ENCODE measurements at places on chromosomes 16 and 17.

DNA sequence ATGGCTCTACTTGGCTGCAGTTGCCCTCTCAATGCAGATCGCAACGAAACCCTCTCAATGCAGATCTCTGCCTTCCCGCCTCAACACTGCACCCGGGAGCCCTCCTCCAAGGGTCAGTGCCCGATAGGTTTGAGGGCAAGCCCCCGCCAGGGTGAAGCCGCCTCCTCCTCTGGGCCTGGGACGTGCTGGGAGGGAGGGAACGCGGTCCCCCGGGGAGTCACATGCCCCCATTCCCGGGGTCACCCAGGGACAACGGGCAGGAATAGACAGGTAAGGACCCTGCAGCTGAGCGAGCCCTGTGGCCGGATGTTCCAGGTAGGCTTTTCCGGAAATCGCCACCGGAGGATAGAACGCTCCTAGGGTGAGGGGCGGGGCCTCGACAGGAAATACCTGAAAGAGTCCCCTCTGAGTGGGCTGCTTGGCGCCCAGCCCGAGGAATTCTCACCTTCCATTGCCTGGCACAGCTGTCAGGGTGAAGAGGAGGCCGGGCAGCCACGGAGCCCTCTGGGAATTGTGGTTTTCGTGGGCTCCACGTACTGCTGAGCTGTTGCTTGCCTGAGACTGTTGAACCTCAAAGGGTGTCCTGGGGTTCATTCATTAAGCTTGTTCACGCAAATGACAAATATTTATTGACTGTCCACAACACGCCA, 12.8 kb downstream of the ZNF174 start:
- DNase-seq: no peak

DNA sequence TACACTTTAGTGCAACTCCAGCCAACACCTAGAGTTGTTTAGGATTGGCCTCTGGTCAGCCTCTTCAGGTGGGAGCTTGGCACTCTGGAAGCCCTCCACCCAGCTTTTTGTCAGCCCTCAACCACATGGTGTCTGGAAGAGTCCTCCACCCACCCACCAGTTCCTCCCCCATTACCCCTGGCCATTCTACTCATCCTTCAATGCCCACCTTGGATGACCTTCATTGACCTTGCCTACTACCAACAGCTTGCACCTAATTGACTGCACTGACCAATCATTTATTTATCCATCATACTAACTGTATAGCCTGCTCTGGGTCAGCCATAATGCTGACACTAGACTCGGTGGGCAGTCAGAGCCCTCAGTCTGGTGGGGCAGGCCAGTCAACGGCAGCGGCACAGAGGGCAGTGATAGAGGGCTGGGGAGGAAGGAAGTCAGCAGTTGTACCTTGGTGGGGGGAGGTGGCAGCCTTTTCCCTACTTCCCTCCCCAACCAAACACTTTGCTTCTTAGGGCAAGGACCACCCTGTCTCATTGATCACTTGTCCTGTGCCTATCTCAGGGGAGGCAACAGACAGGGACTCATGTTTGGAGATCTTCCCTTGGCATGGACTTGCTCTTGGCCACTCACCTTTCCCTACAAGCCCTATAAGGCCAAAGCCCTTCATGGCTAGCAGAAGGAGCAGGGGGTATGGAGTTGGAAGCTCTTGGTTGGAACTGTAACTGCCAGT, 29.3 kb downstream of the SLC13A5 start:
- no peak for DNase-seq

- DNase-seq: no peak
These were observed 14.1 kb downstream of the DLG4 start for GRCh38 chr17:7205561-7205960.

GRCh38 chr16:85235991-85236817, 123.9 kb upstream of the CIBAR2 start:
- DNase-seq: no peak

GRCh38 chr16:51343411-51343810, 192.3 kb upstream of the SALL1 start:
- DNase-seq: no peak

GRCh38 chr16:49630783-49631182, 225.1 kb downstream of the ZNF423 start:
- no peak for DNase-seq

DNA sequence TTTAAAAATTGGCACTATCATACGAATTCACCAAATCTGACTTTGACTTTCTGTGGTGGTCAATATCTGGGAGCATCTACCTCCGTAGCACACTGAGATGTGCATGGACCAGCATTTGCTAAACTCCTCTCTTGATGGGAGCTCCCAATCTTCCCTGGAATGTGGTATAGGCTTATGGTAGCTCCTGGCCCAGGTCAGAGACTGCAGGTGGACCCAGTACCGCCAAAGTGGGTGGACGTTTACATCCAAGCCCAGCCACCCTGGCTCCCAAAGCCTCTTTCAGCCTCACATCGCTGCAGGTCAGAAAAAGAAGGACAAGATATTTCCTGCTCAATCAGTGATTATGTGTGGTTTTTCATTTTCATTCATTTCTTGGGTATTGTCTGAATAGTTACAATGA, 43.1 kb upstream of the NKD1 start:
- no peak for DNase-seq

DNA sequence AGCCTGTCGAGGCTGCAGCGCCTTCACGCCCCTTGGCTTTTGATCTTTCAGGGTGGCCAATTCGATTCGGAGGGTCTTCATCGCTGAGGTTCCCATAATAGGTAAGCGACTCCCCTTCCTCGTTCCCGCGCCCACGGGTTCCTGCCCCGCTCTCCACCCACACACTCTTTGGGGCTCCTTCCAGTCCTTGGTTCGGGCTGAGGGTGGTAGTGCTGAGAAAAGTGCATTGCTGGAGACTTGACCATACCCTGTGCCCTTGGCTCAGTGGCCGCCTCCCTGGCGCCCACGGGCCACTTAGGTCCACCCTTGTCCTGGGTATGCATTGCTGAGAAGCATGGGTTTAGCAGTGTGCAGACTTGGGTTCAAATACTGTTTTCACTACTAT, 491 bp downstream of the POLR2C start:
- no peak for DNase-seq

GRCh38 chr16:73921295-73921694, 375.3 kb upstream of the PSMD7 start:
- DNase-seq: no peak

DNA sequence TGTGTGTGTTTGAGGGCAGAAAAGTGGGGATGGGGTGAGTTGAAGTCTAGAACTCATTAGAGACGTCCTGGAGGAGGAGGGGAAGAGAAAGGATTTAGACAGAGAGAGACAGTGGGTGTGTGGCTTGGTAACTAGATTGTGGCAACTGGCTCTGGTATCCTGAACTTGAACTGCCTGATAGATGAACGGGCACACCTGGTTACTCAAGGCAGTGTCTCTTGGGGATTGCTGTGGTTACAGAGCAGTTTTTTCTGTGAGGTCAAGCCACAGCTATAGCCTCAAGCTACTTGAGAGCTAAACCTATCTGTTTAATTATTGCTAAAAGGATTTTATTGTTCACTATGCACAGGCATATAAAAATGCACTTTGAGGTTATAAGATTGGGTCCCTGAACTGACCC, 29.8 kb upstream of the MYH2 start:
- no peak for DNase-seq

GRCh38 chr16:69087161-69087581, 18.3 kb upstream of the HAS3 start:
- DNase-seq: no peak

GRCh38 chr16:54000361-54000760, 286.2 kb downstream of the IRX3 start:
- DNase-seq: no peak

DNA sequence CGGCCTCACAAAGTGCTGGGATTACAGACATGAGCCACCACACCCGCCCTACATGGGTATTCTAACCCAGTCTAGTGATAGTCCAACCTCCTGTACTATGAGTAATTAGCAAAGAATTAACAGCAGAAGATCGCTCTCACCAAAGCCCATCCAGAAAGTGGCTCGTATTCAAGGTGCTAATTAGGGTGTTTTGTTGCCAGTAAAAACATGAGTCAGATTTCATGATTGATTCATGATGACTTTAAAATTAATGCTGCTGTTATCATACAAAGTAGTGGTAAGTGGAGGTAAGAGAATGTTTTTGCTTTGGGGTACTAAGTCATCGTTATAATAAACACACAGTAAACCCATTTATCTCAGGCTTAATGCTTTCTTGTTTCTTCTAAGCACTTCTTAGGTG, 428.8 kb downstream of the WWOX start:
- no peak for DNase-seq

DNA sequence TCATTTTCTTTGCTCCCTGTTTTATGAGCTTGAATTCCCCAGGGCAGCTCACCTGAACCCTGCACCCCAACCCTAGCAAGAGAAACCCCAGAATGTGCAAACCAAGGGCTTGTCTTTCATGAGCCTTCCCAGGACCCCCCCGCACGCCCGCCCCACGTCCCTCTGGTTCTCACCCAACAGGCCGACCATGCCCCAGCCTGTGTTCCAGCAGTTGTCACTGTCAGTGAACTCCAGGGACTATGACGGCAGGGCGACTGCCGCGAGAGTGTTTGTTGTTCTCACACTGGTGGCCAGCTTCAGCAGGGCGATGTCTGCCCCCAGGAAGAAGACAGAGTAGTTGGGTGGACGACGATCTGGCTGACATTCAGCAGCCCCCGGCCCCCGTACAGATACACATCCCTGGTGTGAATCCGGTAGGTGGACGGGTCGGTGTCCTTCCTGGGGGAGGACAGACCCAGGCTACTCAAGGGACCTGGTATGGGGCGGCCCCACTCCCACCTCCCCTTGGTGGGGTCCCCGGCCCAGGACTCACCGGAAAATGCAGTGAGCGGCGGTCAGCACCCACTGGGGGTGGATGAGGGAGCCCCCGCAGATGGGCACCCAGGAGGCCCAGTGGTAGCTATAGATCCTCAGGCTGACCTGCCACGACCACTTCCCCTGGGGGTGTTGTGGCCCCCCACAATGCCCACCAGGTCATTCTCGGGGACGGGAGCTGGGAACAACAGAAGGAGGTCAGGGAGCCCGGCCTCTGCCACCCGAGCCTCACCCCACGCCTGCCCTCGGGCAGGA, 20.1 kb downstream of the TPSD1 start:
- DNase-seq: no peak

GRCh38 chr17:39208893-39209292, 8.8 kb downstream of the RPL19 start:
- DNase-seq: no peak

- no peak for DNase-seq
These were observed 103.1 kb downstream of the AATF start for GRCh38 chr17:37051833-37052232.

DNA sequence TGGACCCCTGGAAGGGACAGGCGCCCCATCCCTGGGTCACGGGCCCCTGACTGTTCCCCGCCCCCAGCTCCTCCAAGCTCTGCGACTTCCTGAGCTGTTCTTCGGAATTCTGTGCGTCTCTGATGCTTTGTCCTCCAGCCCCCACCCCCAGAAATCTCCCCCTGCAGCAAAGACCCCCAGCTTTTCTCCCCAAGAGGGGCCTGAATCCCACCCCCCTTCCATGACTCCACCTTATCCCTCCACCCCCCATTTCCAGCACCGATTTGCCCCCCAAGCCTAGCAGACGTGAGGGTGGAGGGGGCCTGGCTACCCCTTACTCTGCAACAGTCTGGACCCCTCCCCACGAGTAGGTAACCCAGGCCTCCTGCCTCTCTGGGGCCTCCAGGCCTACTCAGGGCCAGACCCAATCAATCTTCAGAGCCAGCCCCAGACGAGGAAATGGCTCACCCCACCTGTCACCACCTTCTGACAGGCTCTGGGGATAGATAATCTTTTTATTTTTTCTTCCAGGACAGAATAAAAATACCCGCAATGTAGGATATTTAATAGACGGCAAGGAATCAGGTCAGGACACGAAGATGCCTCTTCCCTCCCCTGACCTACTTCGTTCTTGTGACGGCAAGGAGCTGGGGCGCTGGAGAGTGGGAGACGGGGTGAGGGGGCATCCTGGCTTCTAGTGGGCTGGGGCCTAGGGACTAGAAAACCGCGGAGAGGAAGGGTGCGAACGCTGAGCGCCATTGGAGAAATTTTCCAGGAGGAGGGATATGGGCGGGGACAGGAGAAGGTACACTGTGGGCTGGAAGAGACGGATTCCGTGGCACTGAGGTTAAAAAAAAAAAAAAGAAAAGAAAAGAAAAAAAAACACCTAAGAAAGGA, 744 bp upstream of the PLXDC1 start:
- no peak for DNase-seq

- DNase-seq: no peak
These were observed at the start of gene TPSG1 for GRCh38 chr16:1225051-1225451. TPSG1 (minus strand) TSS chr16:1225268; CDS start chr16:1225252, 16 bp downstream.

DNA sequence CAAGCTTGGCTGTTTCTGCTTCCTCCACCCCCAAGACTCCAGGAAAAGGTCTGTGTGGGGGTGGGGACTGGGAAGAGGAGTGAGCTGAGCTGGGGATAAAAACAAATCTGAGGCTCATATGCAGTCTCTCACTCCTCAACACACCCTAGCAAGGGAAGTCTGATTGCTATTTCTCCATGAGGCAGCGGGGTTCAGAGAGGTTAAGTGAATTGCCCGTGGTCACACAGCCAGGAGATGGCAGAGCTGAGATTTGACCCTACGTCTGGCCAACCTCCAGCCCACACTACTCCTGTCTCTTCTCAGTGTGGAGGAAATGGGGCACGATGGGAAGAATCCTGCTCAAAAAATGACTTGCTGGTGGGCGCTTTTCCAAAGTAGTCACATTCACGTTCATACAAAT, 4.8 kb upstream of the ABCC3 start:
- DNase-seq: no peak

DNA sequence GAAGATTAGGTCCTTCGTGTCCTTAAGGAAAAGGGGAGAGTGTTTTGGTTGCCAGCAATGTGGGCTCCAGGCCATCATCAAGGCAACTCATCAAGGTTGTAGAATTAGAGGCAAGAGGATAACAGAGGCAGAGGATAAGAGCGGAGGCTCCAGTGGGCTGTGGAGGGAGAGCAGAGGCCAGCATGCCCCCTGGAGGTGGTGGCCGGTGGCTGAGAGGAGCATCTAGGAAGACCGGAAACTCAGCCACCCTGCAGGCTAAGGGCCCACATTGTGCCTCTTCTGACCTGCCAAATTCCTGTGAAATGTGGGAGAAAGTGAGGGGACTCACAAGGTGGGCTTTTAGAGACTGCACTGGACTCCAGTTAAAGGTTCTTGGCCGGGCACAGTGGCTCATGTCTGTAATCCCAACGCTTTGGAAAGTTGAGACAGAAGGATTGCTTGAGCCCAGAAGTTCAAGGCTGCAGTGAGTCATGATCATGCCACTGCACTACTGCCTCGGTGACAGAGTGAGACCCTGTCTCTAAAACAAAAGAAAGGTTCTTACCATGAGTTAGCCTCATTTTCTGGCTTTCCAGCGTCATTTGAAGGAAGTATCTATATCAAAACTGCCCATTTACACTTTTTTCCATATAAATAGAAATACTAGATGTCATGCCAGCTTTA, 62.7 kb upstream of the ADORA2B start:
- DNase-seq: no peak

DNA sequence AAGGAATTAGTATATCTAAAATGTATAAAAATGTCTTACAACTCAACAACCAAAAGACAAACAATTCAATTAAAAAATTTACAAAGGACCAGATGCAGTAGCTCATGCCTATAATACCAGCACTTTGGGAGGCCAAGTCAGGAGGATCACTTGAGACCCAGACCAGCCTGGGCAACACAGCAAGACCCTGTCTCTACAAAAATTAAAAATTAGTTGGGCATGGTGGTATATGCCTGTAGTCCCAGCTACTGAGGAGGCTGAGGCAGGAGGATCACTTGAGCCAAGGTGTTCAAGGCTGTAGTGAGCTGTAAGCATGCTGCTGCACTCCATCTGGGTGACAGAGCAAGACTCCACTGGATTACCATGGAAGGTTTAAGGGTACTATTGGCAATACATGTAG, 33.8 kb downstream of the ZNRF1 start:
- DNase-seq: no peak

GRCh38 chr17:42122371-42123303, at the start of gene HSPB9:
HSPB9 (plus strand) TSS chr17:42122804; CDS start chr17:42122851, 47 bp downstream.
- DNase-seq: no peak

GRCh38 chr17:2564877-2565276, 28.6 kb upstream of the PAFAH1B1 start:
- no peak for DNase-seq
